ENCODE measurements at places on chromosomes 16 and 17.

- no peak for DNase-seq
Measured at GRCh38 chr16:71923941-71924690, 28.8 kb downstream of the IST1 start.

GRCh38 chr17:45398800-45399199 lies 33.9 kb downstream of the ARHGAP27 start:
- DNase-seq, result no peak

DNA sequence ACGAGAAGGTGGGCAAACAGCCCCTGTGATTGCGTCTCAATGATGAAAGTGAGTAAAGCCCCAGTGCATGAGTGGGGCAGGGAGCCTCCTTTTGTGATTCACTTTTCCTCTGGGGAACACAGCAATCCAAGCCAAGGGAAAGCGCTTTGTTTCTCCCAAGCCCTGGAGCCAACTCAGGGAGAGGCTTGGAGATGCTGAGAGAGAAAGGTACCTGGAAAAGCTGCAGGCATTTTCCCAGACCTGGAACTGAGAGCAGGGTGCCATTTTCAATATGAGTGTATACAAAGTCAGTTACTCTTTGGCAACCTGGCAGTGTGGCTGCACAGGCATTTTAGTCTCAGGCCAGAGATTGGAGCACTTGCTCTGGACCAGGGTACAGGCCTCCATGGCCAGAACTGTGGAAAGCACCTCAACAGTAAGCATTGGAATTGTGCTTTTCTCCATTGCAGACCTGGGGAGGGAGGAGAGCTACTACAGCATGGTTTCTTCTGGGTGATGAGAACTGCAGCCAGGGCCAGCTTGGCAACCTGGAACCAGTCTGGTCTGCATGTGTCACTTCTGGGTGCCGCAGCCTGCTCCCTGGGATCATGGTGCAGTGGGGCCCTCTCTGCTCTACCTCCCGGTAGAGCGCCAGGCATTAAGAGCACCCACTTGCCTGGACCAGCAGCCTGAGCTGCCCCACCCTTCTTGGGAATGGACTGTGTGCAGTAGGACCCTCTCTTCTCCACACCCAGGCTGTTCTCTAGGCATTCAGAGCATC lies 89.0 kb upstream of the CDH5 start:
- no peak for DNase-seq

DNA sequence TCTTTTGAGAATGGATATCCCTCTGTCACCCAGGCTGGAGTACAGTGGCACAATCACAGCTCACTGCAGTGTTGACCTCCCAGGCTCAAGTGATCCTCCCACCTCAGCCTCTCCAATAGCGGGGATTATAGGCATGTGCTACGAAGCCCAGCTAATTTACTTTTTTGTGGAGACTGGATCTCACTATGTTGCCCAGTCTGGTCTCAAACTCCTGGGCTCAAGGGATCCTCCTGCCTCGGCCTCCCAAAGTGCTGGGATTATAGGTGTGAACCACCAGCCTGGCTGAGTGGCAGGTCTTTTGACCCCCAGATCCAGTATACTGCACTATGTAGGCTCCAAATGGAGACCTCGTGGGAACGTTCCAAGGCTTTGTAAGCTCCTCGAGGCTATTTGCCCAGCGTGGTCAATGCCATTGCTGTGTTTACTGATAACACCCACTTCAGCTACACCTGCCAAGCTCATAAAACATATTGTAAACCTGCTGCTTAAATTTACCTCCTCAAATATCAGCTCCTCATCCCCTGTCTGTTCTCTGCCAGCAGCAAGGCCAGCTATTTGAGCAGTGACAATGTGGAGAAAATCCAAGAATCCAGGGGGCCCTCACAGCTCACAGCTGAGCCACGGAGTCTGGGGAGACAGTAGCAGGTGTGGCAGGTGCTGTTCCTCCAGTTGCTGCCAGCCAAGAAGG lies 16.2 kb upstream of the KIFC3 start:
- DNase-seq, result no peak

GRCh38 chr17:37233036-37233435 lies 142.7 kb upstream of the C17orf78 start:
- no peak for DNase-seq

- peak; percentile 33 for DNase-seq
Measured at GRCh38 chr16:11801481-11802021, 4.5 kb upstream of the ZC3H7A start.

- DNase-seq, result no peak
Measured at GRCh38 chr16:49673442-49673841, 182.5 kb downstream of the ZNF423 start.

DNA sequence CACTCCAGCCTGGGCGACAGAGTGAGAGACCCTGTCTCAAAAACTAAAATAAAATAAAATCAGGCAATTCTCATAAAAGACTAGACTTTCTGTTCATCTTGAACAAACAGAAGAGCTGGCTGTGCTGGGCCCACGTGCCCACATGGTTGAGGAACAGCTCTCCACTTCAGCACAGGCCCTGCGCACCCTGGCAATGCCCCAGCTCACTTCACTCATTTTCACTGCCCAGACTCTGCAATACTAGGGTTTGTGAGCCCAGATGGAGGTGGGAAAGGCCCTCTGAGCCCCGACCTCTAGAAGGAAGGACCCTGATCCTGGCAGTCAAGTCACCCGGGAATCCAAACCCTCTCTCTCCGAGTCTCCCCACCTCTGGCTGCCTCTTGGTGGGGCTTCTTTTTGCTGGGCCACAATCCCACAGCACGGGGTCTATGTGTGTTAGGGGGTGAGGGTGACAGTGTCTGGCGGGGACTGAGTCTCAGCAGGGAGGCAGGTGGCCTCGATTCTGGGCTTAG lies 14.8 kb downstream of the MYLK3 start:
- DNase-seq, result no peak

- DNase-seq, result peak; percentile 66
Measured at GRCh38 chr17:37488009-37488604, 1.6 kb upstream of the DUSP14 start.

- DNase-seq, result no peak
Measured at GRCh38 chr17:59634632-59635541, 15.2 kb downstream of the CLTC start.

GRCh38 chr16:22144520-22144919 lies 17.8 kb upstream of the SDR42E2 start:
- DNase-seq, result no peak

DNA sequence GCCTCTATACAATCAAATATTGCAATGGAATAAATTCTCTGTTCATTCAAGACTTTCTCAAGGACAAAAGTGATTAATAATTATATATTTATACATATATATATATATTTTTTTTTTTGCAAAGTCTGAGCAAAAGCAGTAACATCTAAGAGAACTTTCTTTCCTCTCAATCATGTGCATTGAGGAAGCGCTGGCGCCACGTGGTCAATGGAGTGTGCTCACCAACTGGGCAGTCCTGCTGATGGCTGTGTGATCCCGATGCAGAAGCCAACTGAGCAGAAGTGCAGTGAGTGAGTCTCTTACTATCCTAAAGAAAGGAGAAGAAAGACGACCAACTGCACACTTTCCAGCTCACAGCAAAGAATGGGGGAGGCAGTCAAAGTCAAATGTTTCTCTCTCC lies 37.2 kb upstream of the ULK2 start:
- DNase-seq, result no peak

DNA sequence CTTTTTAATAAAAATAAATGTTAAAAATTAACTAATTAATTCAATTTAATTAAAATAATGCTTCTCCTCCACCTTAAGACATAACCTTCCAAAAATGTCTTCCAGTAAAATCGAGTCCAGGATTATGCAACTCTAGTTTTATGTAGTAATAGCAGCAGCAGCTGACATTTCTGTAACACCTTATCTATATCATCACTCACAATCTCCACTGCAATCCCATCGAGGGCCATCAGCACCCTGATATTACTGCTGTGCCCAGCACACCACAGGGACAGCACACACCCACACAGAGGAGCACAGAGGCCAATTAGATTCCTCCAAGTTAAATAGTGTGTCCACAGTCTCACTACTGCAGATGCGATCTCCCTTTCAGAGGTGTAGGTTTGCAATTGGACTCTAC lies 2.9 kb downstream of the RPH3AL start:
- no peak for DNase-seq

GRCh38 chr17:29214215-29215146 lies 32.2 kb upstream of the CRYBA1 start:
- DNase-seq, result no peak

DNA sequence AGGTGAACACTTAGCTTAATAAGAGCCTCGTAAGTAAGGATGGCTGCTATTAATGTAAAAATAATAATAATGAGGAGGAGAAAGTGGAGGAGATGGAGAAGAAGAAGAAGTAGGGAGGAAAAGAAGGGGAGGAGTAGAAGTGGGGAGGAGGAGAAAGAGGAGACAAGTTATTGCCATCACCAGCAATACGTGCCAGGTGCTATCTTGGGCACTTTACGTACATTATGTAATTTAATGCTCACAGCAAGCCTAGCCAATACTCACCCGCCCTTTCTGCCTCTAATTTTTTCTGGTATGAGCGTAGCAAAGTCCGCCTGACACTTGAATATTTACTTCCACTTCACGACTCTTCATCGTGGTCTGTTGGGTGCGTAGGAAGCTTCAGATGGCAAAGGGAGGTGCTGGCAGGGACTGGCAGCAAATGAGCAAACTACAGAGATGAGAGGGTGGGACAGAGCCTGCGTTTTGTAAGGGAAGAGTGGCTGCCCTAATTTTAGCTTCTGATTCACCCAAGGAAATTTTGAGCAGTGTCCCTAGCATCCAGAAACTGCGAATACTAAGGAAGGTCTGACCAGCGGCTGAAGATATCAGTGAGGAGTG lies 42.1 kb upstream of the CDH13 start:
- no peak for DNase-seq

DNA sequence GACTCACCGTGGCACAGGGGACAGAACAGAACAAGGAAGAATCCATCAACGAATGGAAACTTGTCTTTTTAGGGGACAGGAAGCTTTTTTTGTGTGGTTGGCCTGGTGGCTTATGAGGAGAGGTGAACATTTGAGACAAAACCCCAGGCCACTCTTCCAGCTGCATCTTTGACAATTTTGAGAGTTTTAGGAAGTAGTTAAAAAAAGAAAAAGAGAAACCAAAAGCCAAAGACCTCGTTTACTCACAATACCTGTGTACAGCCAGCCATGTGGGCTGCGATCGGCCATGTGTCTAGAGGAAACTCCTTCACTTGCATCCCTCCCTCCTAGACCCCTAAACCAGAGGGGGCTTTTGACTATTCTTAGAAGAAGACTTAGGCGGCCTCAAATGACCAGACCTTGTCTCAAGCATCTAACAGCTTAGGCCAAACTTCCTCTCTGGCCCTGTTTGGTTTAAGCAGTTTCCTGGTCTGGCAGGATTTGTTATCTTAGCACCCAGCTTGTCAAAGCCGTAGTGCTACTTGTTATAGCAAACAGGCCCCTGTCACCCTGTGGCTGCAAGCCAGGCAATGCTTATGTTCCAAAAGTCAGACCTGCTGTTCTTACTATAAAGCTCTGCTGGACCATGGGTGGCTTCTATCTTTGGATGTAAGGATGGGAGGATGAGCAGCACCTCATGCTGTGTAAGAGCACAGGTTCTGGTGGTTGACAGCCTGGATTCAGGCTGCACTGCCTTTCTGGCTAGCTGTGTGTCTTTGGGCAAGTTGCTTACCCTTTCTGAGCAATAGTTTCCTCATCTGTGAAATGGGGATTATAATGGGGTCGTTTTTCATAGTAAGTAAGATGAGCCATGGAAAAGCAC lies 17.7 kb downstream of the KSR1 start:
- DNase-seq, result no peak

- no peak for DNase-seq
Measured at GRCh38 chr16:73546341-73546845, 498.5 kb upstream of the ZFHX3 start.

DNA sequence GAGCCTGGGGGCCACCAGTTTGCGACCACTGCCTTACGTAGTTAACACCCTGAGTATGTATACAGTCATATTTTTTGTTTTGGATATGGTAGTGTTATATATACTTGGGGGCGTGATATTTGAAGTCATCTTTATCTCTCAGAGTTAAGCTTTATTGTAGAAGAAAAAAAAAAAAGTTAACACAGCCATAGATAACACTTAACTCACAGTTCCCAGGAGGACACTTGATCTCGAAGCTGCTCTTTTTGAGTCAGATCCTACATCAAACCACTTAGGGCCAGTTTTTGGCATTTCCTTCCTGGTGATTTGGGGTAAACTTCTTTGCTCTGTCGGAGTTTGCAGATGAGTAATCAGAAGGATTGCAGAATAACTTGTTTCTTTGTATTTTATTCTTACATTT lies 5.8 kb downstream of the ITPRIPL2 start:
- no peak for DNase-seq

GRCh38 chr17:45021607-45022287 lies 29.7 kb downstream of the DCAKD start:
- DNase-seq, result peak; percentile 56

DNA sequence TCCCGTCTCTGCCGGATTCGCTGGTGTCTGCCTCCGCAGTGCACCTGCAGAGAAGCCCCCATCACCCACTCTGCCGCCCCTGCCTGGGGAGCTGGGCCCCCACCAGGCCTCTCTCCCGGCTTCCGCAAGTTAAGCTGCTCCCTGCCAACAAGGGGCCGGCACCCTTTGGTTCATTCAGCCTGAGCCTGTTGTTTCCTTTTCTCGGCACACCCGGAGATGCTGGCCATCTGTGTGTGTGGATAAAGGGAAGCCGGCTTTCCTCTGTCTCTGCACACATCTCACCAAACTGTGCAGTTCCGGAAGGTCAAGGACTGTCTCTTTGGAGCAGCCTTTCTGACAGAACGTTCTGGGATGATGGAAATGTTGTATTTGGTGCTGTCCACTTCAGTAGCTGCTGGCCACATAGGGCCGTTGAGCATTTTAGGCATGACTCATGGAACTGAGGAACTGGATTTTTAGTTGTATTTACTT lies 6.8 kb downstream of the MAPK8IP3 start:
- no peak for DNase-seq

- no peak for DNase-seq
Measured at GRCh38 chr17:56661906-56662305, 68.4 kb downstream of the NOG start.

DNA sequence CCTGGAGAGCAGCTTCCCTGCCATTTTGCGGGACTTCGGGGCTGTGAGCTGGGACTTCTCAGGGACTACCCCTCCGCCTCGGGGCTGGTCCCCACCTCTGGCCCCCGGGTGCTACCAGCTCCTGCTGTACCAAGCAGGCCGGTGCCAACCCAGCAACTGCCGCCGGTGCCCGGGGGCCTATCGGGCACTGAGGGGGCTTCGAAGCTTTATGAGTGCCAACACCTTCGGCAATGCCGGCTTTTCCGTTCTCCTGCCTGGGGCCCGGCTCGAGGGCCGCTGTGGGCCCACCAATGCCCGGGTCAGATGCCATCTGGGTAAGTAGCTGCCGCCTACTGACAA lies 1.3 kb downstream of the ASPHD1 start:
- no peak for DNase-seq
